SW480 (cell line): ENCODE measurements at places on chromosomes 13 and 19.

DNA sequence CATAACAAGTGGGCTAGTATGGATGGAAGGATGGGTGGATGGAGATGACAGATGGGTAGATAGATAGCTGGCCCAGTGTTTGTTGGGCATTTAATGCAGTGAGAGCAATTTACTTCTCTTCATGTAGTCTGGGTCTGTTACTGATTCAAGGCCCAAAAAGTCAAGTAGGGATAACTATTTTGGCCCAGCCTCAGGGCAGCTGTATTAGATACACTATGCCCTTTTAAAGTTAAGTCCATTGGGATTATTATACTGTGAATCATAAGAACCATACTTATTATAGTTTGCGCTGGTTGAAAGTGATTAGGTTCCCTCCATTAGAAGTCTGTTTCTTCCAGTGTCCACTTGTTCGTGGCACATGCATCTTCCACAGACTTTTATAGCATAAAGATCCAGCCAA lies 4.7 kb downstream of the ITGBL1 start:
- DNase-seq: no peak

GRCh38 chr13:26992951-26993719 lies 178.5 kb downstream of the USP12 start:
- DNase-seq: no peak

DNA sequence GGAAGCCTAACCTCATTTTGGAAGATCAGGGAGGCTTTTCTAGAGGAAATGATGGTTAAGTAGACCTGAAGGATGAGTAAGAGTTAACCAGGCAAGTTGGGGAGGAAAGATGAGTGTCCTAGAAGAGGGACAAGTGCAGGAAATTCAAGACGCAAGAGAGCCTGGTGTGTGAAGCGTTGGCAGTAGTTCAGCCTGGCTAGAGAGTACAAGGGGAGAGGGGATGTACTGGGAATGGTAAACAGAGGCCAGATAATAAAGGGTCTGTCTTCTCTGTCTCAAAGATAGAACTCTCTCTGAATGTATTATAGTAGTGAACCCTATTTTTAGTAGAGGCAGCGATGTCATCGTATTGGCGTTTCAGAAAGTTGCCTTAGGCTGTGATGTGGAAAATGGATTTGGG lies 9.7 kb downstream of the DPY19L3 start:
- no peak for DNase-seq

DNA sequence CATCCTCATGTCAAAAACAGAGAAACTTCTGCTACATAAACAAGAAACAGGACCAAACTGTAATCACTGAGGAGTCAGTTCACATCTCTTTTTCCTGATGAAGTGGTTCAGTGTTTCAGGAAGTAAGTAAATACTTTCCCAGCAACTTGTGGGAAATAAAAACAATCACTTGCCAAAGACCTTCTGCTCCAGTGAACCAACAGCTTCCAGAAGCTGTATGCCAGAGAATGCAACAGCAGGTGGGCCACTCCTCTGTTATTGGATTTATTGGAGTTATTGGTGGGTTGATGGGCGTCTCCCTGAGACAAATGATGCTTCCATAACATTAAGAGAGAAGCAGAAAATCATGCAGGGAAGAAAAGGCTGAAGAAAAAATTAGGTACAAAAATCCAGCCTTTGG lies 9.9 kb downstream of the SLC6A16 start:
- DNase-seq: no peak

- no peak for DNase-seq
Measured at GRCh38 chr13:107976628-107977027, 238.7 kb downstream of the LIG4 start.

GRCh38 chr13:48235341-48236135 lies 2.5 kb downstream of the ITM2B start:
- DNase-seq: no peak

DNA sequence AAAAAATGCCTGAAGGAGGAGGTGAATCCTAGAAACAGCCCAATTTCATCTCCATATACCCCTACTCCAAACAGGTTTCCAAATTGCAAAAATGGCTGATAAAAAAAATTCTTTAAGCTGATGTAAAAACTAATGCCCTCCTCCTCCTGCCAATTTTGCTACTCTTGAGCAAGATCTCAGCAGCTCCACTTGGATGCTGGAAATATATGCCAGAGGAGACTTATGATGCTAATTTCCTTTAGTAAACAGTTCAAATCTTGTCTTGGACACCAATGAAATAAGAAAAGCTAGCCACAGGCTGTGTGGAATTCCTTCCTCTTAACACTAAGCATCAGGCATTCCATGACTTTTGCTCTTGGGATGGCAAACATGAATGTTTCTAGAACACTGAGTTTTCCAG lies 67.5 kb downstream of the INSR start:
- DNase-seq: no peak

- DNase-seq: peak; percentile 83
Measured at GRCh38 chr19:50777830-50778303, 7.6 kb downstream of the GPR32 start.

DNA sequence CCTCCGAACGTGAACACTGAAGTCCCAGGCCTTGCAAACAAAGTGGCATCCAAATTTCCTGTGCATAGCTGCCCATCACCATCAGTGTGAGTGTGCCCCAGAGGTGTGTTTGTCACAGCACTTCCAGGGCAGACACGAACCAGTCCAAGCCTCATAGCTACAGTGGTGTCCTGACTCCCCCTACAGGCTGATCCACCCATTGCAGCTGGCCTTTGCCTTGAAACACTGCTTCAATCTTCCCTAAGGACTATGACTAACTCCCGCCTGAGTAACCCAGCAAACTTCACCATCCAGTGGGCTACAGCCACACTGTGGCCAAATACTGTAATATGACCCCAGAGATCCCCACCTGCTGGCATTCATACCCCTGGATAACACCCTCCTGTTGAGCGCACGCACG lies 3.9 kb downstream of the ZNF266 start:
- DNase-seq: no peak

DNA sequence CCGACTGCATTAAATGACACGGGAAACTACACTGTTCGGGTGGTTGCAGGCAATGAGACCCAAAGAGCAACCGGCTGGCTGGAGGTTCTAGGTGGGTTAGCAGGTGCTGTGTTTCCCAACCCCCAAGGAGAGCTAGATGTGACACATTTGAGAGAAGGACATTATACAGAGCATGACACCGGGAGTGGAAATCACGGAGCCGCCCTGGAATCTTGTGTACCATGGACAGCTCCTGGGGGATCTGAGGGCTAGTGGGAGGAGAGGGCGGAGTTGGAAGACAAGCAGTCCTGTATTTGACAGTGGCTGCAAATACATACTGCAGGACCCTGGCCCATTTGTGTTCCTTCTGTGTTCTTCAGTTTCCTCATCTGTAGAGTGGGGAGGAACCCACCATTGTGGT lies 2.3 kb downstream of the CEACAM18 start:
- peak; percentile 34 for DNase-seq

- no peak for DNase-seq
Measured at GRCh38 chr13:32976056-32976805, 40.0 kb upstream of the KL start.

DNA sequence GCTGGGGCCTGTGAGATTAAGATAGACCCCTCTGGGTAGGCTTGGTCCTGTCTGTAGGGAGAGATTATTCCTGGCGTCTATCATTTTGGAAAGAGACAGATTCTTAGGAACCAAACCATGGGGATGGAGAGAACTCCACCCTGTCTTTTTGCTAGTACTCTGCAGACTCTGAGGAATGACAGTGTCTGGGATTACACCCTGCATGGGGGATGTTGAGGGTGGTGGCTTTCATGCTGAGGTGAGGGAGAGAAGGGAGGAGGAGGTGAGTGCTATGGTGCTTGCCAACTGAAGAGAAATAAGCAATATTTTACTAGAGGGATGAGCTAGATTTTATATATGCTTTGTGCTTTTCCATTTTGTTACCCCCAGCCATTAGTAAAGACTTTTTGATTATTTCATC lies 74.5 kb upstream of the PCDH8 start:
- DNase-seq: no peak

- DNase-seq: no peak
Measured at GRCh38 chr19:21098291-21098690, 16.3 kb downstream of the ZNF714 start.

DNA sequence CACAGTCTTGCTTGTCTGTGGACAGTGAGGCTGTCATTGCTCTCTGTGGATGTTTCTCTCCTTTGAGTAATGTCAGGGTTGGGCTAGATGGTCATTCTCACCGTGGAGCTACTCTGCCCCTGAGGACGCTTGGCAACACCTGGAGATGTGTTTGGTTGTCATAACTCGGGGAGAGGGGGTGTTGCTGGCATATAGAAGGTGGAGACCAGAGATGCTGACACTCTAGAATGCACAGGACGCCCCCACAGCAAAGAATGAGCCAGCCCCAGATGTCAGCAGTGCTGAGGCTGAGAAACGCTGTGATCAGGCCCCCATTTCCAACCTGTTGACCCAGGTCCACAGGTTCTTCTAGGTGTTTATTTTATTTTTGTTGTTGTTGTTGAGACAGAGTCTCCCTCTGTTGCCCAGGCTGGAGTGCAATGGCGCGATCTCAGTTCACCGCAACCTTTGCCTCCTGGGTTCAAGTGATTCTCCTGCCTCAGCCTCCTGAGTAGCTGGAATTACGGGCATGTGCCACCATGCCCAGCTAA lies 4.6 kb downstream of the CCDC124 start:
- no peak for DNase-seq

DNA sequence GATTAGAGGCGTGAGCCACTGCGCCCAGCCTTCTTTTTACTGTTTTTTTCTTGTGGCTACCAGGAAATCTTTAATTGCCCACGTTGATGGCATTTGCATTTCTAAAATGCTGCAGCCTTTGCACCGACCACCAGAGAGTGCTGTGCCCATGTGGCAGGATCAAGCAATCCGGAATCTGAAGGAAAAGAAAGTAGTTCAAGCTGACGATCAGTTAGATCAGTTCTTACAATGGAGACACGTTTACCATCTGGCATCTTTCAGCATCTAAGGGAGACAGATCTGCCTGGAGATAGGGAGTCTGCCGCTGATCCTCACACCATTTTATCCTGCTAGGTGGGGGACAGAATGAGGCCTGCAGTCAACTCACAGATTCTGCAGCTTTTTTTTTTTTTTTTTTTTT lies 19.9 kb downstream of the TINCR start:
- peak; percentile 64 for DNase-seq

DNA sequence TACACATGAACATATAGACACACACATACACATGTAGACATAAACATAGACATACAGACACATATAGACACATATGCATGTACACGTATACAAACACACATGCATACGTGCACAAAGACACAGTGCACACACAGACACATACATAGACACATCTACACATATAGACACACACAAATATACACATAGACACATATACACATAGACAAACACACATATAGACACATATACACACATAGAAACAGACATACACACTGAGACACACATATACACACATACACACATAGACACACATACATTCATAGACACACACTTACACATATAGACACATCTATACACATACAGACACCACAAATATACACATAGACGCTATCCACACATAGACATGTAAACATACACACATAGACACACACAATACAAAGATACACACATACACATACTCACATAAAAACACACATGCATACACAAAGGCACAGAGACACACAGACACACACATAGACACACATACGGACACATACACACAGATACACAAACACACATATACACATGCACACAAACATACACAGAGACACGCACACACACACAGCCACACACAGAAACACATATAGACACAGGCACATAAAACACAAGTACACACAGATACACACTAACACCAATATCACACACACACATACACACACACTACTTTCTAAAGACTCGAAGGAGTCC lies 254.0 kb downstream of the TSHZ3 start:
- no peak for DNase-seq

DNA sequence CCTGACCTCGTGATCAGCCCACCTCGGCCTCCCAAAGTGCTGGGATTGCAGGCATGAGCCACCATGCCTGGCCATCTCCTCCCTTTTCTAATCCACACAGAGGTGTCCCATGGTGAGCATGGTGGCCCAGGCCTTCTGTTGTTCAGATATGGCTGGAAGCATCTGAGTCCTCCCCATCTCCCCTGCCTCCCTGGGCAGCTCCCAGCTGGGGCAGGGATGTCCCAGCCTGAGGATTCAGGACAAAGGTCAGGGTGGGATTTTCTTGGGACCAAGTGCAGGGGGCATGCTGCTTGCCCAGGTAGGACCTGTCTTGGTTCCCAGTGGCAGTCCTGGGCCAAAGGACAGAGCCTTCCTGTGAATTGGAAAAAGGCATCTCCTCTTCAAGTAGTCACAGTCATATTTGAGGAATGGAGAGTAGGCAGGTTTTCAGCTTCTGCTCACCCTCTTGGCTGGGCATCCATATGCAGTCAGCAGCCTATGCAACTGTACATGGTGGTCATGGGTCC lies 10.8 kb downstream of the ADGRE2 start:
- no peak for DNase-seq

DNA sequence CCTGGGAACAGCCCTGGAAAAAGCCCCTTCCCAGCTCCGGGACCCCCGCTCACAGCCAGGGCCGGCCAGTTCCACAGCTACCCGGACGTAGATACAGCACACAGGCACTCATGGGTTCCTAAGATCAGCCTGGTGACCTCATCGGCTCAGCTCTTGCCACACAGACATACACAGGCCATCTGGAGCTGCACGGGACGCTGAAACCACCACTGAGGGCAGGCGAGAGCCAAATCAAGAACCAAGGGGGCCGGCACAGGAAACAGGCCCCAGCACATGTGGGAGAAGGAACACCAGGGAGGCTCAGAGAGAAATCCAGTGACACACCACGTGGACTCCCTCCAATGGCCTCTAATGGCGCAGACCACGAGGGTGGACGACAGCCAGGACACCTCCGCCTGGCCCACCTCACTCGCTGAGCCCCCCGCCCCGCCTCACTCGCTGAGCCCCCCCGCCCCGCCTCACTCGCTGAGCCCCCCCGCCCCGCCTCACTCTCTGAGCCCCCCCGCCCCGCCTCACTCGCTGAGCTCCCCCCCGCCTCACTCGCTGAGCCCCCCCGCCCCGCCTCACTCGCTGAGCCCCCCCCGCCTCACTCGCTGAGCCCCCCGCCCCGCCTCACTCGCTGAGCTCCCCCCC lies 69.7 kb upstream of the C13orf46 start:
- DNase-seq: peak; percentile 19

GRCh38 chr13:29817604-29818378 lies 32.6 kb downstream of the UBL3 start:
- no peak for DNase-seq

DNA sequence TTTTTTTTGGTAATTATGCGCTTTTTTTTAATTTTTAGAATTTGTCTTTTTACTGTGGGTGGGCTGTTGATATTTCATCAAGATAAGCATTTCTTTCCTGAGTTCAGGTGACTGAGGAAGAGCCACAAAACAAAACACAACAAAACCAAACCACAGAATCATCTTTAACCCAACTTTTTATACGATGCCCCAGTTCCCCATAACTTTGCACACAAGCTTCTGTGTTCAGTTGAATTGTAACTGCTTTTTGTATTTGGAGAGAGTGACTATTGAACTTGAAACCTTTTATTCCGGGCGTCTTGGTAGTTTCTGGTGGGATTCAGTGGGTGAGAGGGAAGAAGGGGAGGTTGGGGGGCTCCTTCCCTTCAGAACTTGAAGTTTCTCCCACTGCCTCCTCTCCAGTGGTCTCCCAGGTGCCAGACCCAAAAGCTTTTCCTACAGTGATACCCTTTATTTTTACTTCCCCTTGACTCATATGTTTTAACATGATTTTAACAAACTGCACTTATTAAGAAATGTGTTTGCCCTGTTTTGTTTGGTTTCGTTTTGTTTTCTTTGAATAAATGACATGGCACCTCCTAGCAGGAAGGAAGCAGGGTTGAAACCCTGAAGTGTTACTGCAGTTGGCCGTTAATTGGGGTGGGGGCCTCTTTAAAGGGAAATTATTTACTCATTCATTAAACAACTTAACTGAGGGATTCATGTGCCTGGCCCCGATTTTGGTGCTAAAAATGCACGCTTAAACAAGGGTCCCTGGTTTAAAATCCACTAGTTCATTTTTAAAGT lies 2.7 kb upstream of the CCDC97 start:
- DNase-seq: no peak
